Stimulated activated CD8-positive, alpha-beta memory T cell treated with anti-CD3 and anti-CD28 coated beads, Interleukin-7, amount 100 ng/mL, for 4 hours (primary cell): ENCODE measurements at places on chromosomes 7 and 10.

- DNase-seq: no peak
These were observed 282.4 kb downstream of the AHR start for GRCh38 chr7:17580856-17581255.

- DNase-seq: no peak
These were observed 209.0 kb downstream of the MAGI2 start for GRCh38 chr7:79244482-79244881.

GRCh38 chr10:13872411-13872810, 285.6 kb downstream of the PRPF18 start:
- DNase-seq: no peak

DNA sequence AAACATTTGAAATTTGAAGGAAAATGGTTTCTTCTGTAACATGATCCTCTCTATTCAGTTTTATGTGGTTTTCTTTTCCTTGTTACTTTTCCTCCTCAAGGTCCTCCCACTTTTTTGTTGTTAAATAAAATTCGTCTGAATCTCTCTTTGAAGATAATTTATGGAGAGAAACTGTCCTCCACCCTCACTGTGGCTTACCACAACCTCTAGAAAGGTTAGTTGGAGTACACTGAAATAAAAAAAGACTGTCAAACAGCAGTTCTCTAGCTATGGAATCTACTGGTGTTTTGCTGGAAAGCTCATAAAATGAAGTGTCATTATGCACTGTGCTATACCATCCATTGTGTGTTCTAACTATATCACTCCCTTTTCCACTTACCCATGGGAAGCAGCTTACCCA, 189.4 kb downstream of the HDAC9 start:
- no peak for DNase-seq
